ENCODE measurements at places on chromosomes 12 and 14.
A peak's percentile ranks its signal among the peaks of the same experiment; 100 is the strongest.

DNA sequence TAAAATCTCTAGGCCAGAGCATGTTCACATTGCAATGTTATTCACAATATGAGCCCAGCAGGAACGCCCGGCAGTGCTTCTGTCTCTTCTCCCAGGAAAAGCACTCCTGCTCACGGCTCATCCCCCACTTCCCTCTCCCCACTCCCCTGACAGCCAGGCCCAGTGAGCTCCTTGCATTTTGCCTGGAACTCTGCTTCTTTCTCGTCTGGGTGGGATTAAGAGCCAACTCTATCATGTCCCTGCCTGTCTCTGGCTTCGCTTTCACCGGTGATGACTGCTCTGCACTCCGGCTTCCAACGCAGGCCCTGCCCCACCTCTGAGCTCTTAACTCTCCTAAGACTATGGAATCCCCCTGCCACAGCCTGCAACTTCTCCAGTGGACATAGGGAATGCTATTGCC, 2.5 kb downstream of the PLEK2 start:
- no peak for DNase-seq

DNA sequence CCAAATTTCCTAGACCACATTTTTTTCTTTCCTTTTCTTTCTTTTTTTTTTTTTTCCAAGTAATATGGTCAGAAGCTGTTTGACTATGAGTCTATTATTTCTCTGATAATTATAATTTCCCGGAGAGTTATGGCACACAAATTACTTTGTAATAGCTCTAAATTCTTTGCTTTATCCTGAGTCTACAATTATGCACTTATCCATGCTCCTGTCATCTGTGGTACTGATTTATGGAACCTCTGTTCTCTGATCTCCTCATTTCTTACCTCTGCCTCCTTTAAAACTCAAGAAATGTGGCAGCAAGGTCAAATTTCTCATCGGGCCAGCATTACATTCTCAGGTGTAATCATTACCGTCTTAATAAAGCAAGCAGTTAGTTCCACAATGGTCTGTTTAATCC, 282.1 kb downstream of the PAWR start:
- peak; percentile 29 for DNase-seq

DNA sequence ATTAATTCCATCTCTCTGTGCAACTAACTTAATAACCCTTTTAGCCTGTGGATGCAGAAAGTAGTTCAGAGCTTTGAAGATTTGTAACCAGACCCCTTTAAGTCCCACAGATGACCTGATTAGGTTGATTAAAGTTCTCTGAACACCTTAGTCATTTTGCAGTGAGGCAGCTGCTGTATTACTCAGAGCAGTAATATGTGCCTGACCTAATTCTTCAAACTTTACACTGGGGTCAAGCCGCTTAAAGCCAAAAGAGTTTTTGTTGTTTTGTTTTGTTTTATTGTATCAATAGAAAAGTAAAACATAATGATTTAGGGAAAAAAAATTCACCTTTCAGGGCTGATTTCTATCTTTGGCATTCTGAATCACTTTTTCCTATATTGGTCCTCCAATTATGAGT, 78.6 kb upstream of the PLEKHG7 start:
- peak; percentile 90 for DNase-seq

GRCh38 chr14:103284574-103285467, 49.2 kb upstream of the EIF5 start:
- peak; percentile 49 for DNase-seq

- DNase-seq, result no peak
Observed at GRCh38 chr12:125619723-125620122, 554.5 kb downstream of the AACS start.

DNA sequence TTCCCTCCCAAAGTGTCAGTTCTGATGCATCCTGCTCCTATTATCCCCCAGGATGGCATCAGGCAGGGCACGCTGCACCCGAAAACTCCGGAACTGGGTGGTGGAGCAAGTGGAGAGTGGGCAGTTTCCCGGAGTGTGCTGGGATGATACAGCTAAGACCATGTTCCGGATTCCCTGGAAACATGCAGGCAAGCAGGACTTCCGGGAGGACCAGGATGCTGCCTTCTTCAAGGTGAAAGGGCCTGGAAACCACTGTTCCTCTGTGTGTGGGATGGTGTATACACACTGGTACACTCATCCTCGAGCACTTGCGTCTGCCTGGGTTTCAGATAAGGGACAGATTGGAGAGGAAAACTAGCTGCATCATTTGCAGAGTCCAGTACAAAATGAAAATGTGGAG, 1.0 kb downstream of the IRF9 start:
- DNase-seq, result no peak

GRCh38 chr14:55902241-55902640, 216.0 kb upstream of the PELI2 start:
- DNase-seq, result no peak

DNA sequence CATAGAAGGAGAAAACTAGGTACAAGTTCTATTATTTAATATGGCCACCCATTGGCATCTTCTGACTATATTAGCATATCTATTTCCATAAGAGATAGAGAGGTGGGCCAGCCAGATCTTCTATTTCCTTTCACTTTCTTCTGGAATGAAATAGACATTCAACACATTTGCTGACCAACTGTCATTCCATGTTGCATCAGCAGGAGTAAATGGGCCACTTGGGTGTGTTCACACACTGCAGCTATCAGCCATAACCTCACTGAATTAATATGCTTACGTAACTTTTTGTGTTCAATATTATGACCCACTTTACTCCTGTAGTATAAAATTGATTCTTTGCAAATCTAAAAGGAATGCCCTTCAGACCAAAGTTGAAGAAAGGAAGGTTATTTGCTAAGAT, 106.2 kb upstream of the LGR5 start:
- no peak for DNase-seq

GRCh38 chr12:81083906-81084513, 6.1 kb downstream of the ACSS3 start:
- no peak for DNase-seq

- no peak for DNase-seq
Observed at GRCh38 chr12:18207266-18207665, 54.1 kb upstream of the PIK3C2G start.

DNA sequence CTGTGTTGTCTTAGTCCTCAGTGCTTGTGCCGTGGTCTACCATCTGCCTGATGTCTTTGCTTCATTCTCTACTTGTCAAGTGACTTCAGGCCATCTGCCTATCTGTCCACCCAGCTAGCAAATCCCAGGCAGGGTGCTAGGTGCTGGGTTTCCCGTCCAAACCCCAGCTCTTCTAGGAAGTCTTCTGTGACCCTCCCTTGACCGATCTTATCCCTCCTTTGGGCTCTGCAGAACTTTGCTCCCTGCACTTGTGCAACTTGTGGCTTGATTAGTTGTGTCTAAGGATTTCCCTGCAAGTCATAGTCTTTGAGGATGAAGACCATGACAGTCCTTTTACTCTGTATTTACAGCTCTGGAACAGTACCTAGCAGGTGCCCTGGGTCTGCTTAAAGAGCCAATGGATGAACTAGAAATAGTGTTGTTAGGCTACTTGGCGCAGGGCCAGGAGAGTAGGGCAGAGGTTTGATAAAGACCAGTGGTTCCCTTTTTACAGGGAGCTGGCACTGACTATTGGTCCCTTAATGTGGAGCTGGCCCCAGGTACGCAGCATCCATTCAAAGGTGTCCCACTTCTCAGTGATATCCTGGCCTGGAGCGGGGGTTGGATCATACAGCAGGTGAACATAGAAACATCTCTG, 60.1 kb downstream of the ADCK1 start:
- no peak for DNase-seq

DNA sequence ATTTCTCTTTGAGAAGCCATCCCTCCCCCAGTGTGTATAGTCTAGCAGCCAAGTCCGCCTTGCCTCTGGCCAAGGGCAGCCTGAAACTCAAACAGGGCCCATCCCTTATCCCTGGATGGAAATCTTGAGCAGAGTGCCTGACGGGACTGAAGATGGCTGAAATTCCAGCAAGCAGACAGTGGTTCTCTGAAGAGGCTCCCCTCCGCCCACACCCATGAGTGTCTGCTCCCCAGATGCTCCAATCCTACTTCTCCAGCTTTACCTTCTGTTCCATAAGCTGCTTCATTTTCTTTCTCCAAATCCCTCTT, 396.2 kb downstream of the NUAK1 start:
- no peak for DNase-seq

DNA sequence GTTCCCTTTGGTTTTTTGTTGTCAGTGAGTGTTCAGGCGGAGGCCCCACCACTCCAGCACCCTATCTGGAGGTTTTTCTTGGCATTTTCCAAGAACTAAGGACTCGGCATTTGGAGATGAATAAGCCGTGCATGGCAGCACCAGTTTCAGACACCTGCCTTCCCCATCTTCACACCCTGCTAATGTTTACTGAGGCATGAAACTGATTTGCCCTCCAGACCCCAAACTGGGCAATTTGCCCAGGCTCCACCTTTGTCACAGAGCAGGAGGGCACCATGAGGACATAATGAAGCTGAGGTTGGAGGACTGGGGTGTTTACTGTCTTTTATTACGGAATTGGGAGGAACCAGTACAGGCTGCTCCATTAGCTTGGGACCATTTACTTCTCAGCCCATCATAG, 113.4 kb downstream of the LGMN start:
- no peak for DNase-seq

DNA sequence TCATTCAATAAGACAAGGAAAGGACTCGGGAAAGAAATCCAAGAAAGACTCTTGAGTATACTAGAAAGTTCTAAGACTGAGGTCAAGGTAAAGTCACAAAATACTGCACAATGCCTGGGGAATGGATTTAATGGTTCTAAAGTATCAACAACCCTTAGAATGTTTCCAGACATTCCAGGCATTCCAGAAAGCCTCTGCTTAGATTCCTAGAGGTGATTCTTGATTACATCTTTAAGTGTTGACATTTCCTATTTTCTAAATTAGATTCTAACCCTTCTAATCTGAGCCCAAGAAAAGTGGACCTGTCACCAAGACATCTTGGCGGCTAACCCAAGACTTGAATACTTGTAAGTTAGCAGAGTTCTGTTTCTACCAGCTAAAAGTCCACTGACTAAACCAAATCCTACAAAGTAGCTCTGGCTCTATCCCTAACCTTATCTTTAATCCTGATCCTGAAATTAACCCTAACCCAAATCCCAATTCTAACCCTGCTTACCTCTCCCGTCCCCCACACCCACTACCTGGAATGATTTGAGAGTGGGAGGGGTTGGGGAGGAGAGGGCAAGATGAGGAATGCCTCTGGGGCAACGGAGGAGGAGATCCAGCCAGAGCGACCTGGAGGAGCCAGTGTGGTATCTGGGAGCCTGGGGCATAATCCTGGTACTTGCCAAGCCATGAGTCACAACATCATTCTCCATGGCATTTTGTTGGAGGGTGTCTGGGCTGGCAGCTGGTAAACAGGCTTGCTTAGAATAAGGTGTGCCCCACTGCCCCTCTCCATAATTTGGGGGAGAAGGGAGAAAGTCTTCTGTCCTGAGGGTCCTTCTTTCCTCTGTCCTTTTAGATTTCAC, 93.4 kb upstream of the HOXC13 start:
- peak; percentile 54 for DNase-seq

GRCh38 chr12:122842505-122843405, 7.5 kb downstream of the HIP1R start:
- DNase-seq, result peak; percentile 53

GRCh38 chr12:77882709-77883108, 52.0 kb downstream of the NAV3 start:
- DNase-seq, result no peak
